ENCODE measurements at places on chromosomes 11 and 22. TPM values are rescaled to one million over a fixed set of nuclear protein-coding genes. Genes with fewer than 3 reads are reported as not detected.

The WNT7B gene
- 10.5 TPM for total RNA-seq

The UBQLN3 gene
- not detected for total RNA-seq

The ST14 gene
- 107 TPM for total RNA-seq

The OR52H1 gene
- total RNA-seq: not detected

The TMEM223 gene
- total RNA-seq: 18.4 TPM

The TRIM49 gene
- not detected for total RNA-seq

The CALCA gene
- not detected for total RNA-seq

The PKDREJ gene
- not detected for total RNA-seq

GRCh38 chr22:37854946-37855345 lies 5.7 kb downstream of the EIF3L start:
- peaks cover 6% of the 10 kb centered on the region for H3K4me1 ChIP-seq
- no peaks in the 10 kb centered on the region for H3K27me3 ChIP-seq
- no peak overlapping the region for H3K27ac ChIP-seq
- H3K36me3 ChIP-seq: peaks cover 55% of the 10 kb centered on the region

GRCh38 chr11:45803971-45804760 lies 783 bp upstream of the SLC35C1 start:
- H3K27me3 ChIP-seq: no peaks in the 10 kb centered on the region
- H3K36me3 ChIP-seq: no peaks in the 10 kb centered on the region
- peak overlapping the region; percentile 87 for H3K27ac ChIP-seq
- peaks cover 18% of the 10 kb centered on the region for H3K4me1 ChIP-seq

DNA sequence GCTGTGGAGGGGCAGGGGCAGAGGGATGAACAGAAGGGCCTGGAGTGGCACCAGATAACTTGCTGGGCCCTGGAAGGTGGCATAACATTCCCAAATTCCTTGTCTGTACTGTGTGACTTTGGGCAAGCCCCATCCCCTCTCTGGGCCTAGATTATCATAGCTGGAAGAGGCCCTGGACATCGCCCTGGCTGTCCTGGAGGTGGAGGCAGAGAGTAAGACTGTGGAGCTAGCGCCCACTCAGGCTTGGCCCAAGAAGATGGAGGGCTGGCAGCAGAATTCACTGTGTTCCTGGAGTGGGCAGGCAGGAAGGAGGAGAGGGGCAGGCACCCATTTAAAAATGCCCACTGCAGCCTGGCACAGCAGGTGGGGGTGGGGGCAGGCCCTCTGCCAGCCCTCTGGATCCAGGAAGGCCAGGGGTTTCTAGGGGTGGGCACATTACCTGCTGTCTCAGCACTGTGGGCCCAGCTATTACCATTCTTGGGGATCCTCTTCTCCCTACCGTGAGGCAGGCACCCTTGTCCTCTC lies 22.6 kb downstream of the ARHGEF17 start:
- no peaks in the 10 kb centered on the region for H3K36me3 ChIP-seq
- DNase-seq: no peak
- H3K4me3 ChIP-seq: no peak overlapping the region
- peaks cover 59% of the 10 kb centered on the region for H3K4me1 ChIP-seq
- no peaks in the 10 kb centered on the region for H3K27me3 ChIP-seq

DNA sequence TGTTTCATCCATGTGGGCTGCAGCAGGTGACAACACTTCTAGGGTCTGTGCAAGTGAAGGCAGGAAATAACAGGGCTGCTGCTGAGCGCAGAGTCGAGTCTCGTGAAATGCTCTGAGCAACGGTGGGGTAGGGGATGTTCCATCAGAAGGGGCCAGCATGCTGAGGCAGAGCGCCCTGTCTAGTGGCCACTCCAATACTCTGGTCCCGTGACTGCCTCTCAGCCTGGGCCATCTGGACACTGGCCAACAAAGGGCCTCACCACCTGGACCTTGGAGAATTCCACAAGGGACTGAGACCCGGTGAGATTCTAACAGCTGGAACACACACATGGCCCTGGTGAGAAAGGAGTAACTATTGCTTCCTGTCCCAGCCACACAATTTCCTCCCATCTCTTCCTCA lies 375.7 kb downstream of the SHANK2 start:
- H3K4me1 ChIP-seq: no peaks in the 10 kb centered on the region
- H3K27me3 ChIP-seq: no peaks in the 10 kb centered on the region
- H3K4me3 ChIP-seq: no peak overlapping the region
- H3K36me3 ChIP-seq: no peaks in the 10 kb centered on the region

DNA sequence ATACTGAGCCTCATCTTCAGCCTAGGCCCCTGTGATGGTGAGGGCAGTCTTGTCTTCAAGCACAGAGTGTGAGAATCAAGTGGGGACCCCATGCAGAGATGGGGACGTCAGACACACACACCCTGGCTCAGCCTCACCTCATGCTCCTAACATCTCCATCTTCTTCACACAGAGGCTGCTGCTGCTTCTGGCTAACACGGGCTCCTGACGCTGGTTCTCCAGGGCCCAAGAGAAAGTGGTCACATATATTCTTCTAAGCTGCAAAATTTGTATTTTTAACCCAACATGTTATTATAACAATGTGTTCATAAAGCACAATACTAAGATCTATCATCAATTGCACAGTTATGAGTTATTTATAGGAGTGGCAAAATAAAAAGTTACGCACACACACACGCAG lies 101.2 kb downstream of the VPREB1 start:
- no peak for DNase-seq
- H3K4me3 ChIP-seq: no peak overlapping the region
- peaks cover 3% of the 10 kb centered on the region for H3K4me1 ChIP-seq

DNA sequence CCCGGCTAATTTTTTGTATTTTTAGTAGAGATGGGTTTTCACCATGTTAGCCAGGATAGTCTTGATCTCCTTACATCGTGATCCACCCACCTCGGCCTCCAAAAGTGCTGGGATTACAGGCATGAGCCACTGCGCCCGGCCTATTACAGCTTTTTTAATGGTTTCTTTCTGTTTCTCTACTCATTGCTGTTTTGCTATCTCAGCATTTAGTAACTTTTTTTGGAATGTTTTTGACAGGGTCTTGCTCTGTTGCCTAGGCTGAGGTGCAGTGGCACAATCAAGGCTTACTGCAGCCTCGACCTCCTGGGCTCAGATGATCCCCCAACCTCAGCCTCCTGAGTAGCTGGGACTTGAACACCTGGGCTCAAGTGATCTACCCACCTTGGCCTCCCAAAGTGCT lies 4.7 kb upstream of the CRKL start:
- no peaks in the 10 kb centered on the region for H3K27me3 ChIP-seq
- no peak overlapping the region for H3K4me3 ChIP-seq
- H3K27ac ChIP-seq: no peak overlapping the region
- H3K4me1 ChIP-seq: peaks cover 10% of the 10 kb centered on the region
- no peaks in the 10 kb centered on the region for H3K36me3 ChIP-seq
- no peak for DNase-seq

GRCh38 chr11:63705526-63705925 lies 24.2 kb downstream of the RTN3 start:
- H3K4me3 ChIP-seq: no peak overlapping the region
- no peaks in the 10 kb centered on the region for H3K4me1 ChIP-seq
- H3K36me3 ChIP-seq: no peaks in the 10 kb centered on the region
- no peaks in the 10 kb centered on the region for H3K27me3 ChIP-seq
- DNase-seq: no peak

DNA sequence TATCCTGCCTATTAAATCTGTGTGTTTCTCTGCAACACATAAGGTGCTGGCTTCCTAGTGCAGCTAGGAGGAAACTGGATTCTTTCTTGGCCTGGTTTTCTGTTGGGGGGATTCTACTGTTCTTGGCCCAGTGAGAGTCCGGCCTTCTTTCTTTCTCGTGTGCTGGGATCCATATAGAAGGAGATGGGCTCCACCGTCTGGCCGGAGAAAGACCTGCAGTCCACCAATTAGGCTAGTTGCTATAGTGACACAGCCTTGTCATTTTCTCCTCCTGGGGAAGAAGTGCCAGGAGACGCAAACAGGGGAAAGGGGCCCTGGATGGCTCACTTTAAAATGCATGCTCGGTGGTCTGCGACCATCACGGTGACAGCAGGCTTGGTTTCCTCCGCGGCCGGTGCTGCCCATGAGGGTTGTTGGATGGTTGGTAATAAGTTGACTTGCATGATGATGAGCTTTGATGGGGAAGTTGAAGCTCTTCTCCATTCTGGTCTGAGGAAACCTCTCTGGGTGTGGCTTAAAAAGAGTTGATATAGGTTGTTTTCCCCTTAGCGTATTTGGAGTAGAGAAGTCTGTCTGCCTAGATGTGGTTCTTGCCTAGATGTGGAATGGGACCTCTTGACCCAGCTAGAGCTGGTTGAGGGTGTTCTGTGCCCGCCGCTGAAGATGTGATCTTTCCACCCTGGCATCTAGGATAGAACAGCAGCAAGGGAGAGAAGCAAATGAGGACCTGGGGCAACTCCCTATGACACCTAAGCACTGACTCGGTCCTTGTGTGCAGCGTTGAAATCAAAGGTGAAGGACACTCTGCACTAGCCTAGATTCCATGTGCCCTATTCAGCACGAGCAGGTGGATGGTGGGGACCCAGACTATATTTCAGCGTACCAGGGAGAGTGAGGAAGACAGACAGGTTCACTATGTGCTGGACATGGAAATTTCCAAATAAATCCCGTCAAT lies 1335.0 kb downstream of the BRD1 start:
- H3K4me3 ChIP-seq: no peak overlapping the region
- no peaks in the 10 kb centered on the region for H3K36me3 ChIP-seq
- no peak overlapping the region for H3K27ac ChIP-seq
- peak; percentile 48 for DNase-seq
- no peaks in the 10 kb centered on the region for H3K4me1 ChIP-seq

DNA sequence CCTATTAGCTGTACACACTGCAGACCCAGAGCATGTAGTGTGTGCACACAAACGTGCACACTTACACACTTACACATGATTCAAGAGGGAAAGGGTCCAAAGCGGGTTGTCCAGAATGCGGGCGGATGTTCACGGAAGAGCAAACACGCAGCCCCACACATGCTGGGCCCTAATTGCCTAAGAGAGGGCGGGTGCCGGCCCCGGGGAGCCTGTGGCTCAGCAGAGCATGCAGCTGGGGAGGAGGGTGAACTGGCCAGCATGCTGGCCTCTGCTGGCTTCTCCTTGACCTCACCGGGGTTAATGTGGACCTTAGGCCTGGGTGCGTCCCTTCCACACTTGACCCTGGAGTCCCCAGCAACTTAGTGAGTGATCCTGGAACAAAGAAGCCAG lies 816.3 kb downstream of the BRD1 start:
- no peak overlapping the region for H3K27ac ChIP-seq
- H3K27me3 ChIP-seq: peaks cover 37% of the 10 kb centered on the region
- DNase-seq: no peak
- no peak overlapping the region for H3K4me3 ChIP-seq
- H3K36me3 ChIP-seq: no peaks in the 10 kb centered on the region

- DNase-seq: no peak
- H3K27ac ChIP-seq: no peak overlapping the region
- no peaks in the 10 kb centered on the region for H3K27me3 ChIP-seq
Measured at GRCh38 chr11:117223741-117224689, 7.9 kb downstream of the PCSK7 start.

DNA sequence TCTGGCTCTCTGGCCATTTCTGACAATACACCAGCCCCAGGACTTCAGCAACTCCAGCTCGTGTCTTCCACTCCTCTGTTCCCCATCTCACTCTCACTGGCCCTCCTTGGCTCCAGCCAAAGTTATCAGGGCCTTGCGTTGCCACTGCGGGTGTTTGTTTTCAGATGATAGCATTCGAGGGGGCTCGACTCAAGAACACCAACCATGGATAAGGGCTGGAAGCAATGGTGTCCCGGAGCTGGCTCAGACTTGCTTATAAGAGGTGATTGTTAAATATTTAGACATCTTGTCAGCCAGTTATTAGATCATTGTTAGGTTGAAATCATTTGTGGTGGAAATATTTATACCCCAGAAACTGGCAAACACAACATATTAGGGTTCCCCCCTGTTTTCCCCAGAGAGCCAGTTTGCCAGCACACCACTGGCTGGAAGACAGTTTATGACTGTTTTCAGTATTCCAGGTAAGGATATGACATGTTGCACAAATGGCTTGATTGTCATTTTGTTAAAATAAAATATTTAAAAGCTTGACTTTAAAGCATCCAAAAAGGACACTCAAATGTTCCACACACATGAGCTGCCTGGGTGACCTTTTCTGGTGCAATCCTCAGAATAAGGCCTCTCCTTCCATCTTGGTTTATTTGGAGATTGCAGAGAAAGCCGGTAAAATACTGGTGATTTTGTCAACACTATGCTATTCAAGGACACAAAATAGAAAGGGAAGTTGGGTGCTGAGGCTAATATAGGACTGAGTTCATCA lies 98.3 kb downstream of the FBXO7 start:
- H3K27me3 ChIP-seq: peaks cover 23% of the 10 kb centered on the region
- no peaks in the 10 kb centered on the region for H3K36me3 ChIP-seq
- no peak for DNase-seq
- no peaks in the 10 kb centered on the region for H3K4me1 ChIP-seq

- H3K27ac ChIP-seq: no peak overlapping the region
- H3K4me1 ChIP-seq: no peaks in the 10 kb centered on the region
- DNase-seq: no peak
Measured at GRCh38 chr22:50574383-50574755, 3.9 kb downstream of the CPT1B start.

GRCh38 chr22:48868554-48868953 lies 959.1 kb downstream of the BRD1 start:
- no peak overlapping the region for H3K4me3 ChIP-seq
- H3K36me3 ChIP-seq: no peaks in the 10 kb centered on the region
- DNase-seq: no peak
- H3K4me1 ChIP-seq: no peaks in the 10 kb centered on the region
- no peak overlapping the region for H3K27ac ChIP-seq

DNA sequence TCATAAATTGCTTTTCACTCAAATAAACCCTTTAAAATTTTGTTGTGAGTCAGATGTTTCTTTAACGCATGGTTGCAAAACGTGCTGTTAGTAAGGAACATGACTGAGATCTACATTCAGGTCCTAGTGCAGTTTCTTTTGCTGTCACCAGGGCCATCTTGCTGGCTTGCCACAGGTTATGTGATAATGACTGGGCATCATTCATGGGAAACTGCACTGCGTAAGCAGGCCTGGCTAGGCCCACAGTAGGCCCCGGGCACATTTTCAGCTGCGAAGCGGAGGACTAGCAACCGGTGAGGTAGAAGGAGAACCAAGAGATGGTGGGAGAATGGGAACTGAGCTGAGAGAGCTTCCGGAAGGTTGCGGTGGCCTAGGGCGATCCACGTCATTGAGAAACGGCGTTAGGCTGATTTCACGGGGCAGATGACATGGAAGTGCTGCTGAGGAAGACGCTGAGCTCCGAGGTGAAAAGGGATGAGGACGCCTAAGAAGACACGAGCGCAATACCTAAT lies 3.2 kb upstream of the KLHDC7B start:
- H3K4me1 ChIP-seq: peaks cover 13% of the 10 kb centered on the region
- no peak overlapping the region for H3K27ac ChIP-seq
- H3K36me3 ChIP-seq: no peaks in the 10 kb centered on the region
- H3K4me3 ChIP-seq: no peak overlapping the region
- H3K27me3 ChIP-seq: no peaks in the 10 kb centered on the region

DNA sequence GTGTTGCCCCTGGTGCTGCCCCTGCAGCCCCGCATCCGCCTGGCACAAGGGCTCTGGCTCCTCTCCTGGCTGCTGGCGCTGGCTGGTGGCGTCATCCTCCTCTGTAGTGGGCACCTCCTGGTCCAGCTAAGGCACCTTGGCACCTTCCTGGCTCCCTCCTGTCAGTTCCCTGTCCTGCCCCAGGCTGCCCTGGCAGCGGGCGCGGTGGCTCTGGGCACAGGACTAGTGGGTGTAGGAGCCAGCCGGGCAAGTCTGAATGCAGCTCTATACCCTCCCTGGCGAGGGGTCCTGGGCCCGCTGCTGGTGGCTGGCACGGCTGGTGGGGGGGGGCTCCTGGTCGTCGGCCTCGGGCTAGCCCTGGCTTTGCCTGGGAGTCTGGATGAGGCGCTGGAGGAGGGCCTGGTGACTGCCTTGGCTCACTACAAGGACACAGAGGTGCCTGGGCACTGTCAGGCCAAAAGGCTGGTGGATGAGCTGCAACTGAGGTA lies 278 bp downstream of the ROM1 start:
- DNase-seq: no peak
- no peaks in the 10 kb centered on the region for H3K27me3 ChIP-seq
- no peaks in the 10 kb centered on the region for H3K36me3 ChIP-seq
- H3K27ac ChIP-seq: peak overlapping the region; percentile 83
- H3K4me1 ChIP-seq: peaks cover 45% of the 10 kb centered on the region
- H3K4me3 ChIP-seq: no peak overlapping the region
